ENCODE measurements at places on chromosomes 2 and 18. TPM values are rescaled to one million over a fixed set of nuclear protein-coding genes. Genes with fewer than 3 reads are reported as not detected.

UGT1A5 gene
- not detected for total RNA-seq

TMEM198 gene
- total RNA-seq = not detected

CDH7 gene
- not detected for total RNA-seq

GPBAR1 gene
- 0.13 TPM for total RNA-seq

PLB1 gene
- 0.26 TPM for total RNA-seq

NOSTRIN gene
- total RNA-seq = 2.5 TPM

Measured in dermis microvascular lymphatic vessel endothelial cell (primary cell).